Stimulated activated CD4-positive, alpha-beta T cell treated with anti-CD3 and anti-CD28 coated beads, Interleukin-12 subunit alpha, Interleukin-12 subunit beta, amount 100 ng/mL, for 24 hours (primary cell): ENCODE measurements at places on chromosomes 2 and 18.
A peak's percentile ranks its signal among the peaks of the same experiment; 100 is the strongest.

DNA sequence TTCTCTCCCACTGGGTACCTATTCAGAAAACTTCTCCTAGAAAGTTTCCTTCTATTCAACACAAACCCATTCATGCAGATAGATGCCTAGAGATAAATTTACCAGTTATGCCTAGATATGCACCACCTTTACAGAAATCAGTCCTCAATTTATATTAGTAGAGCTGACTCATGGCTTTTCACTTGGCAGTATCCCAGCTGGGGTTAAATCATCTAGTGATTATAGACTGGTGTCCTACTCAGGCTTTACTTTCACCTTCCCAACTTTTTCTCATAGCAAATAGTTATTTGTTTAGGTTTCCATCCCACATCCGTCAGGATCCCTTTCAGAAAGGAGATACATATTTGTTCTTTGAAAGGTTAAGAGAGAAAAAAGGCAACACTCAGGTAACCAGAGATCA is 124.5 kb downstream of the AQP4 start:
- DNase-seq: no peak

GRCh38 chr2:113058998-113059960 is at the start of gene IL36RN:
Gene IL36RN, plus strand, starts transcription at chr2:113059198. Its CDS starts 241 bp downstream, at chr2:113059439.
- no peak for DNase-seq

- no peak for DNase-seq
Measured at GRCh38 chr2:112061840-112062239, 6.8 kb downstream of the TMEM87B start.

DNA sequence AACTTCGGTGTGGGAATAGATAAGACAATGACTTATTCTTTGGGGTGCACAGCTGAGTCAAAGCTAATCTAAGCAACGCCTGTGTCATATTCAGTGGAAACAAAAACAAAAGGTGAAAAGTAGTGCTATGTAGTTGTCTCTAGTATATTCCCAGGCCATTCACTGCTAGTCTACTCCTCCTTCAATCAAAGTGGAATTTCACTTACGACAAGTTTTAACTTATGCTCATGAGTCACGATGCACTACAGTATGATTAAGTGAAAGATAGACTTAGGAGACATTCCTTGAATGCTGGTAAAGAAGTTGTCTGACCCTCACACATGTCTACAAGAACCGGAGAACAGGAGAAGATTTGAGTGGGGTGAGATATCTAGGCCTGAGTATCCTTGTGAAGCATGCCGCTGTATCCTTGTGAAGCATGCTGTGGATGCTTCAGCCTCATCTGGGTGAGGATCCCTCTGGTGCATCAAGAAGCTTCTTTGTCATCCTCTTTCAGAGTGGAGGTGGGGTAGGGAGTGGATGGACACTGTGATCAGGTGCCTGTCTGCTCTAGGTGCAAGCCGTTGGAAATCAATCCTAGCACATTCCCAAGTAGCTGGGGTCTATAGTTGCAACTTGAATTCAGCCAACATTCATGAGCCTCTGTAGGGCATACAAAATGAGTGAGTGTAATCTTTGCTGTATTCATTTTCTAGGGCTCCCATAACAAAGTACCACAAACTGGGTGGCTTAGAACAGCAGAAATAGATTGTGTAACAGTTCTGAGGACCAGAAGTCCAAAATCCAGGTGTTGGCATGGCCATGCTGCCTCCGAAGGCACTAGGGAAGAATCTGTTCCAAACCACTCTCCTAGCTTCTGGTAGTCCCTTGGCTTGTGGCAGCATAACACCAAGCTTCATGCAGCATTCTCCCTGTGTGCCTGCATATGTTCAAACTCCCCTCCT is 173.5 kb upstream of the FN1 start:
- no peak for DNase-seq

- no peak for DNase-seq
Measured at GRCh38 chr2:104840156-104840555, 13.8 kb upstream of the POU3F3 start.

DNA sequence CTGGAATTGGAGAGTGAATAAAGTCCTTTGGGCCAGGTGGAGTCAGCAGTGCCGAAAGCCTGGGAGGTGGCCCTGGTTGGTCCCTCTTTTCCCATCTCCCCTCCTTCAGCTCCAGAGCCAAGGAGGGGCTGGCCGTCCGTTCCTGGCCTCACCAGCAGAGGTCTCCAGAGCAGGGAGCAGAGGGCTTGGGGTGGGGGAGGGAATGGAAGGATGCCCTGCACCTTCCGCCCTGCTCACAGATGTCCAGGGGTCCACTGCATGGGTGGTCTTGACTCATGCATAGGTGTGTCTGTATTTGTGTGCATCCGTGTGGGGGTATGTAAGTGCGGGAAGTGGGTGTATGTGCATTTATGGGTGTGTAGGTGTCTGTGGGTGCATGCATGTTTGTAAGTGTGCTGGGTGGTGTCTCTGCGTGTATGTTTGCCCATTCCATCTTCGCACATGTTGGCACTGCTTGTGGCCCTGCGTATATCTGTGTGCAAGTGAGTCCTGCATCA is 201.8 kb downstream of the ZFP36L2 start:
- peak; percentile 22 for DNase-seq

GRCh38 chr2:223997938-223998337 is 40.7 kb downstream of the MRPL44 start:
- no peak for DNase-seq
